Esophagus muscularis mucosa (tissue), 4 donors: ENCODE measurements at places on chromosomes 2 and 18. TPM values are rescaled to one million over a fixed set of nuclear protein-coding genes. Genes with fewer than 3 reads are reported as not detected.

The CD207 gene
- total RNA-seq: 0.26 TPM

DNA sequence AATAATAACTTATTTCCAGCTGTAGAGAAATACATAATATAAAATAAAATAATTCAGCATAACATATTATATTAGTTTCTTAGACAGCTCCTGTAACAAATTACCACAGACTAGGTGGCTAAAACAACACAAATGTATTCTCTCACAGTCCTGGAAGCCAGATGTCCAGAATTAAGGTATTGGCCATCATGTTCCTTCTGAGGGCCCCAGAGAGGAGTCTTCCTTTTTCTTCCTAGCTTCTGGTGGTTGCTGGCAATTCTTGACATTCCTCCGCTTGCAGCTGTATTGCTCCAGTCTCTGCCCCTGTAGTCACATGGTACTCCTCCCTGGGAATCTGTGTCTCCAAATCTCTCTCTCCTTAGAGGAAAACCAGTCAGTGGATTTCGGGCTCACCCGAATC lies 146.8 kb downstream of the RBM43 start:
- no peaks in the 10 kb centered on the region for H3K4me1 ChIP-seq
- no peaks in the 10 kb centered on the region for H3K36me3 ChIP-seq
- no peaks in the 10 kb centered on the region for H3K27me3 ChIP-seq
- no peak overlapping the region for H3K4me3 ChIP-seq
- no peak for DNase-seq

The VIL1 gene
- total RNA-seq: not detected

DNA sequence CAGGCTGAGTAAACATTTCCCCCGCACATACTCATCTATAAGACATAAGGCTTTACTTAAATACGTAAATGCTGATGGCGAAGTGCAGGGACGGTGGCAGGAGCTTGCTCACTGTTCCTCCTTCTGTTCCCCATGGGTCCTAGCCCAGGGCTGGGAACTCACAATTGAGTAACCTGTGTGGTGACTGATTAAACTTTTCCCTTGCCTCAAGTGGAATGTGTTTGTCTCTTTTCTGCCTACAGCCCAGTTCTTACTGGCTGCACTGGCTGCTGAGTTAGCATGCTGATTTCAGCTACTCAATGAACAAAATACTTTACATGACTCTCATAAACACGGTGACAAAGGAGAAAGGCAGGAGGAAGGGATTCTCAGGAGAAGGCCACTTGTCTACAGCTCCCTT lies 87.3 kb downstream of the MARCO start:
- no peak overlapping the region for H3K4me3 ChIP-seq
- H3K27ac ChIP-seq: no peak overlapping the region
- no peak for DNase-seq
